ENCODE measurements at places on chromosomes 7 and 10.
A peak's percentile ranks its signal among the peaks of the same experiment; 100 is the strongest.

DNA sequence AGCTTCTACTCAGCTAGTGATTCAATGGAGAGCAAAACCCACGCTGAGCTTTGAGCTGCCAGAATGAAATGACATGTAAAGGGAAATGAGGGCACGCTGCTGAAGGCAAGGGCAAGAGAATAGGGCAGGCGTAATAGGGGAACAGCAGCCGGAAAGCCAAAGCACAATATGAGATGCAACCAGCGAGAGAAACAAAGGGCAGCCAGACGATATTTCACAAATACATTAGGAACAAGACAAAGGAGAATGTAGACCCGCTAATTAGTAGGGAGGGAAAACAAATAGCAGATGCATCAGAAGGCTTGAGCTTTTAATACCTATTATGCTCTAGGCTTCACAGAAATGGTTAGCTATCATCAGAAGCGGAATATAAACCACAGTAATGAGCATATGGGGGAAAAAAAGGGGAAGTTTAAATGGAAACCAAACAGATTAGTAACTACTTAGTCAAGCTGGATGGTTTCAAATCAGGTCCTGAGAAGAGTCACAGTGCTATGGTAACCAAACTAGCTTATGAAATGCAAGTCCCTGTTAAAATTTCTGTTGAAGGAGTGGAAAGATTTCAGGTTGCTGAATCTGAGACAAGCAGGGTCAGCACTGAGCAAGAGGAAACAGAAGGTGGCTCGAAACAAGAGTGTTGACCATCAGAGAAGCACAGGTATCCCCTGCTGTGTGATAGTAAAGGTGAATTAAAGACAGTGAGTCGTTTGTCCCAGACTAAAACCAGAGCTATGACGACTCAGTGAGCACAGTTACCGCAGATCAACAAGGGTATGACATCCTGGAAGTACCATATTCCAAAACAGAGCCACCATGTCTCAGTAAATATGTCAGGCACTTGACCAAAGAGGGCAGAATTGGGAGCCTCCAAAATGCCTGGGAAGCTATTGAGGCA is 496.9 kb upstream of the CELF2 start:
- DNase-seq, result no peak

DNA sequence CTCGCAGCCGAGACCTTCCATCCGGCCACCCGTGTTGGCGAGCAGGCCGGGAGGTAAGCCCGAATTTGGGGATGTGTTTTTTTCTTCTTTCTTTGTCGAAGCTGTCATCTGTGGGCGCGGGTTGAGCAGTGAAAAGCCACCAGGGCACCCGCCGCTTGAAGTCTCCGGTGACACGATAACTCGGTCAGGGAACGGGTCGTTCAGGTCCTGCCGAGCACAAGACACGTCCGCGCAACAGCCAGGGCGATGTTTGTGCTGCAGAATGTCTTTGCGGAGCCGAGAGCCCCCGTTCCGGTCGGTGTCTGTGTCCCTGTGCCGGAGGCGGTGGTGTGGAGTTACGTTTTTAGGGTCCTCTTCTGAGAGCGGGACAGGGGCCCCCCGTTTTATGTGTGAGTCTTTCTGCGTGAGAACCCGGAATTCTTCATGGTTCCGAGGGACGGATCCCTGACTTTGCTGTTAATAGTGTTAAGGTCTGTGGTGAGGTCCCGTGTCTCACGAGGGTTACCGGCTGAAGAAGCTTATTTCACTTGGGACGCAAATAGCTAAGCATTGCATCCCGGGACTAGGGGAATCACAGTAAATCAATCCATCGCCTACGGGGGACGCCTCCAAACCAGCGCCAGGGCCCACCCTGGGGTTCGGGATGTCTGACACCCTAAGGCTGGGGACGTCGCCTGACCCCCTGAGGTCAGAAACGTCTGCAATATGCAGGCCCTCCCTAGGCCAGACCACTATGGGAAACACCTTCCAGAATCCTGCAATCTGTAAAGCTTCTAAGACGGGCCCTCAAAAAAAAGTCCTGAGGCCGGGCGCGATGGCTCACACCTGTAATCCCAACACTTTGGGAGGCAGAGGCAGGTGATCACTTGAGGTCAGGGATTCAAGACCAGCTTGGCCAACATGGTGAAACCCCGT is 99.5 kb downstream of the ELFN1 start:
- no peak for DNase-seq

GRCh38 chr7:76326646-76327233 is 24.3 kb downstream of the HSPB1 start:
- no peak for DNase-seq

- DNase-seq, result no peak
Observed at GRCh38 chr7:155770241-155770640, 42.0 kb downstream of the SHH start.

DNA sequence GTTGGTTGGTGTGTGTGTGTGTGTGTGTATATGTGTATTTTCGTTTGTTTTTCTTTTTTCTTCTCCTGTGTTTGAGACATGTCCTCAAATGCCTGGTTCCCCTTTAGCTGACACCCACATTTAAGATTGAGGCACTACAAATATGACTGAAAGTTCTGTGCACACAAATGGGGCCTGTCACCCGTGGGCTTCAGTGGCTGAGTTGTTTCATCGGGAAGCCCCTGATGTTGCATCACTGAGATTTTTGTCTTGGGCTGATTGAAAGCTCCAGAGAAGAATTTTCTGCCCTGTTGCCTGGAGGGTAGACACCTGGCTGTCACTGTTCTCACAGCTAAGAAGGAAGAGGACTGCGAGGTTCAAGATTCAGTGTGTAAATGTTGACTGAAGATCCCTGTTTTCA is 283.8 kb upstream of the C7orf33 start:
- DNase-seq, result no peak

GRCh38 chr7:132371948-132372347 is 204.3 kb downstream of the PLXNA4 start:
- DNase-seq, result no peak

GRCh38 chr10:119933179-119933578 is 40.6 kb downstream of the SEC23IP start:
- DNase-seq, result no peak

GRCh38 chr10:92846-93245 is 42.4 kb upstream of the ZMYND11 start:
- no peak for DNase-seq

DNA sequence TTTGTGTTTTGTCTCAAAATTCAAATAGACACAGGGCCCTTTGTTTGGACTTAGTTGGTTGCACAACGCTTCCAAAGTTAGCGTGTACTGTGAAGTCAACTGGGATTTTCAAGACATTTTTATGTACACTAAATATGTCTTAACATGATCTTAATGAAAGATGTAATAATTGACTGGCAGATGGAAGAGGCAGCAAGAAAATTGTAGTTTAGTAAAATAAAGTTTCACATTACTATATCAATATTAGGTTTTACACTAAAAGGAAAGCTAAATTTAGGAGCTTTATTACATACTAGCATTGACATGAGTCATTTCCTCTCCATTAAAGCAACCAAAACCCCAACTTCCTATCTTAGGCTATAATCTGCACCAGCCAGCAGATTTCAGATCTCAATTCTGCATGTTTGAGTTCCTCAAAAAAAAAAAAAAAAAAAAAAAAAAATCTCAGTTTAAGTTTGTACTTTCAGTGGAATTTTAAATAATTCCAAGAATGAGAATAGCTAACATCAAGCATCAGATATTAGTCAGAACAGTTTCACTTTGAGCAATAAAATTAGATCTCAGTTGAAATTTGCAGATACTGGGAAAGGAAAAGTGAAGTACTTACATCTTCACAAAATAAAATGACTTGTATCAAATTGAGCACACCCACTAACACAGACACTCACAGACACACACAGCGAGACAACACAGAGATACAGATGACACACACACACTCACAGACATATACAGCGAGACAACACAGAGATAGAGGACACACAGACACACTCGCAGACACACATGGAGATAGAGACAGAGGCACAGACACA is 346.6 kb upstream of the KLF6 start:
- DNase-seq, result no peak

DNA sequence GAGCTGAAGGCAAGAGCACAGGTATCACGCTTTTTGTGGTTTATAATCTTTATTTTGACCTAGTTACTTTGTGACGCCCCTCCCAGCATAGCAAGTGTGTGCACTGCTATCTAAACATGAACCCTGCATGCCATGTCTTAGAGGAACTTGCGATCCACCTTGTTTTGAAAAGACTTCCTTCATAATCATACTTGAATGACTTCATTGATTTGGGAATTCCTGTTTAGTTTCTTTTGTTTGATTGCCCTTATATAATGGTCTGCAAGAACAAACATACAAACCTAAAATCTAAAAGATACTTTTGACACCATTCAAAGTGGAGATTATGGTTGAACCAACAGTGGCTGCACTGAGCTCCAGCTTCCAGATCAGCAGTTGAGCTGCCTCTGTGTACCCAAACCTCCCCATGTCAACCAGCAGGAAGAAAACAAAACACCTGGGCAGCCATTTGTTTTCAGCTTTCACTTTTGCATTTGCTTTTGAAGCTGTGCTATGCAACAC is 132.6 kb downstream of the CELF2 start:
- DNase-seq, result no peak

- DNase-seq, result peak; percentile 50
Observed at GRCh38 chr10:73910764-73911552, at the start of gene PLAU. PLAU (plus strand) TSS chr10:73911132; CDS start chr10:73911556, 424 bp downstream.

GRCh38 chr7:91079487-91079886 is 184.7 kb upstream of the FZD1 start:
- no peak for DNase-seq

GRCh38 chr7:43552122-43552521 is 30.8 kb upstream of the STK17A start:
- DNase-seq, result no peak

DNA sequence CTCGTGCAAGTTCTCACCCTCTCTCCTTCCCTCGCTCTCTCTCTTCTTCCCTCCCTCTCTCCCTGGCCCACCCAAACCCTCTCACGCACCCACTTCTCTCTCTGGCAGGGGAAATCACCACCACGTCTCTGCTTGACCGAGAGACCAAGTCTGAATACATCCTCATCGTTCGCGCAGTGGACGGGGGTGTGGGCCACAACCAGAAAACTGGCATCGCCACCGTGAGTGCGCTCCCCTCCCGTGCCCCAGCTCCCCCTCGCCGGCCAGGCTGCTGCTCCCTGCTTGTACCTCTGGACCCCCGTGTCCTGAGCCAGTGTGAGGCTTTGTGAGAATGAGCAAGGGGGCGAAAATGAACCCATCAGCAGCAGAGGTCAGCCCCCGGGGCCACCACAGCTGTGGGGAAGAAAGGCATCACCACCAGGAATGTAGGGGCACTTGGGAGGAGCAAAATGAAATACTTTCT is 25.5 kb downstream of the C10orf105 start:
- DNase-seq, result no peak

DNA sequence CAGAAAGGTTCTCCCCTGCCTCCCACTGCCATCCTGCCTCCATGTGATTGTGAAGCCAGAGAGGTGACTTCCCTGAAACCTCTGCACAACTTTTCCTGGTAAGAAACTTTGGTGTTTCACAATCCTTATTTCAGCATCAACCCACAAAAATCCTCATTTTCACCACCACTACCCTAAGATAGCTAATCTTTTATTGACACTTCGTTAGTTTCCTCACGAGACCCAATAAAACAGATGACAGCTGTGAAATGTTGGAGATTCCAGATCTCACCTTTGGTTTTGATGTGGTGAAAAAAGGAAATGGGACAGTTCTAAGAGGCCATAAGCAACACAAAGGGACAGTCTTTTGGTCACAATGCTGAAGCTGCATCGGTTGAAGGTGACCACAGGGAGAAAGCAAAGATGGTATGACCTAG is 59.9 kb upstream of the TM9SF3 start:
- DNase-seq, result no peak

DNA sequence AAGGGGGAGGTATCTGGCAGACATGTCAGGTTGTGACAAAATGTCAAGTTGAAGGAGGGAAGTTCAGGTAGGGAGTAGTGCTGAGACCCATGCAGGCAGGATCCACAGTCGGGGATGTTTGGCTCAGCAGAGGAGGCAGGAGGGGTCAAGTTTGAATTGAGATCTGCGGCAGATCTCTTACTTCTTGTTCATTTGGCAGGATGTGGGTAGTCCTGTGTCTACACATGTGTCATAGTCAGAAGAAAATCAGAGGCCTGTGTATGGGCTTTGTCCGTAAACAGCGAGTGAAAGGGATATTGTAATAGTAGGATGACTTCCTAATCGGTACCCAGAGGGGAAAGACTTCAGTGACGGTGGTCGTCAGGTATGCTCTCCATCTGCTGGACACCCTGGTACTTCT is 203.8 kb upstream of the MTPN start:
- no peak for DNase-seq

DNA sequence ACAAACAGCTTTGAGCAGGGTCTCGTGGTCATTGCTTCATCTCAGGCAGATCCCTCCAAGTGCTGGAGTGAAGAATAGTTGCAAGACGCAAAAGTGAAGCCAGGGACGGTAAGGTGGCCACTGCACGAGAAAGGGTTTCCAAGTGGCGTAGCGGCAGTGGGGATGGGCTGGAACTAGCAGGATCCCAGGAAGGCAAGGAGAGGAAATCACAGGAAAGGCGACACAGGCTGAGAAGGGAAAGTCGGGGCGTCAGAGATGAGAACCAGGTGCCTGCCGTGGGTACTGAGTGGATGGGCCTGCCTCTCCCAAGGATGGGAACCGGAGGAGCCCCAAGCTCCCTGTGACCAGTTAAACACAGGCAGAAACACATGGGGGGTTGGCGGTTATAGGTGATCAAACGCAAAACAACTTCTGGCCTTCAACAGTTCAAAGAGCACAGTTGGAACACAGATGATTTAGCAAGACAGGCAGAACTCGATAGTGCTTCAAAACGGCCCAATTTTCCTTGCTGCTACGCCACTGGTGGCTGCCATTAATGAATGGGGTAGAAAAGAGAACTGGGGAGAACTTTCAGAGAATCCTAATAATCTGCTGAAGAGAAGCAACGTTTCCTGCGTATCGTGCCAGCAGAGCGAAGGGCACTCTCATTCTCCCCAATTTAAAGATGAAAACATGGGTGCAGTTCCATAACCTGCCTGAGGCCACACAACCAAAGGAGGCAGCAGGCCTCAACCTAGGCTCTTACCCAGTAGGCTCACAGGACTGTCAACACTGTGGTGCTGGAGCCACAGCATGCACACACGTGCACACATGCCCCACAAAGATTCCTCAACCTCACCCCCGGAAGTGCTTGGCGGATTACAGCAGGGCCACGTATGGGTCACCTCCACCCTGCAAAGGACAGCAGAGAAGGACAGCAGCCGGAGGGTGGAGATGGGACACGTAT is 61.9 kb downstream of the MAD1L1 start:
- DNase-seq, result no peak

GRCh38 chr10:68869623-68870022 is 31.5 kb upstream of the DDX50 start:
- DNase-seq, result no peak

- DNase-seq, result no peak
Observed at GRCh38 chr7:81886211-81886764, 116.4 kb upstream of the HGF start.

- no peak for DNase-seq
Observed at GRCh38 chr7:37109016-37109683, 339.5 kb downstream of the ELMO1 start.

GRCh38 chr10:87585565-87586514 is 73.8 kb upstream of the PAPSS2 start:
- no peak for DNase-seq

GRCh38 chr7:322111-322671 is 32.2 kb downstream of the FOXL3 start:
- peak; percentile 27 for DNase-seq

- no peak for DNase-seq
Observed at GRCh38 chr7:2012044-2012900, 220.5 kb downstream of the MAD1L1 start.

Data from bone marrow (tissue), 2 donors.